GM23248 (cell line): ENCODE measurements at places on chromosomes 5 and 9. TPM values are rescaled to one million over a fixed set of nuclear protein-coding genes. Genes with fewer than 3 reads are reported as not detected.

The TTLL11 gene
- 6.3 and 6.4 TPM in 2 replicates for total RNA-seq

The CCNO gene
- total RNA-seq = 3.3 TPM in 1 of 2 replicates, not detected in the other

The CTXN3 gene
- total RNA-seq = not detected in 2 replicates

DNA sequence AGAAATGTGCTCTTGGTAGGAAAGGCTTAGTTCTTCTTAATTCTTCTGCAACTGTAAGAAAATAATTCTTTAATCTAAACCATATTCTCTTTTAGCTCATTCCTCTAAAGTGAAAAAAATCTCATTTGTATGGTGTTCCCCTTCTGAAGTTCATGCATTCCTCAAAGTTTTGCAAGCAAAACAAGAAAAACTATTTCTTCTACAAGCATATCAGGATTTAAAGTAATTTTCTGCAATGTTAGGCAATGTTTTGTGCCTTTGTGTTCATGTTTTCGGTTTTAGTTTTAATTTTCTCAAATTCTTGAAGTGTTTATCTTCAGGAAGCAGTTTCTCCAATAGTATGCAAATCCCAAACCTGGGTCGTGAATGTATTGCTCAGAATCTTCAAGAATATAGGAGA is 12.7 kb upstream of the GPR21 start:
- no peak for DNase-seq
